Smooth muscle cell of bladder (primary cell): ENCODE measurements at places on chromosomes 5 and 9. TPM values are rescaled to one million over a fixed set of nuclear protein-coding genes. Genes with fewer than 3 reads are reported as not detected.

Gene MTAP
- 16.8 and 23.1 TPM in 2 replicates for total RNA-seq

Gene CDH6
- total RNA-seq: 40.0 and 42.6 TPM in 2 replicates

Gene PAEP
- total RNA-seq: not detected in 2 replicates

Gene FBLL1
- total RNA-seq: 0.28 and 0.74 TPM in 2 replicates

Gene FABP6
- total RNA-seq: not detected in 2 replicates
